H9 (cell line): ENCODE measurements at places on chromosomes 11 and 22.

- no peak for DNase-seq
Observed at GRCh38 chr11:39190751-39191150, 2268.7 kb downstream of the LRRC4C start.

GRCh38 chr11:122820158-122820557 is 18.1 kb upstream of the CRTAM start:
- DNase-seq: no peak

DNA sequence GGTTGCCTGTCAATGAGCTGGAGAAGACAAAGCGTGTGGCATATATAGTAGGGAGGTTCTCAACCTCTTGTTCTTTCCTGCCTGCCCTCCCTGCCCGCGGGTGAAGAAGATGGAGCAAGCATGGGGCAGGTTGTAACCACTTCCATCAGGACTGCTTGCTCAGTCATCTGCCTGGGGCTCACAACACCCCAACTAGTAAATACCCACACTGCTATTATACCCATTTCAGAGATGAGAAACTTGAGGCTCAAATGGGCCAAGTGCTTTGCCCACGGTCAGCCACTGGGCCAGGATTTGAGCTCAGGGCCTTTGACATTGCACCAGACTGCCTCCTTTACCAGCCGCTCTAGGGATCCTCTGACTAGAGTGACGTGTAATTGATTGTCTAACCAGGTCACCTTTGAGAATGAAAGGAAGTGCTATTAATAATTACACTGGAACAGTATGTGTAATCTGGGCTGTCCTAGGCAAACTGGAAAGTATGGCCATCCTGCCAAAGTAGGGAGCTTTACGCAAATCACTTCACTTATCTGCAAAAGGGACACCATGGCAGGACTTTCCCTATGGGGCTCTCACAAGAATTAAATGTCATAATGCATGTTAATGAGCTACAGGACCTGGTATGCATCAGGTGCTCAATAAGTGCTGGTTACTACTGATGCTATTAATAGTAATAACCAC is 2.8 kb upstream of the CDC42EP1 start:
- DNase-seq: peak; percentile 10

DNA sequence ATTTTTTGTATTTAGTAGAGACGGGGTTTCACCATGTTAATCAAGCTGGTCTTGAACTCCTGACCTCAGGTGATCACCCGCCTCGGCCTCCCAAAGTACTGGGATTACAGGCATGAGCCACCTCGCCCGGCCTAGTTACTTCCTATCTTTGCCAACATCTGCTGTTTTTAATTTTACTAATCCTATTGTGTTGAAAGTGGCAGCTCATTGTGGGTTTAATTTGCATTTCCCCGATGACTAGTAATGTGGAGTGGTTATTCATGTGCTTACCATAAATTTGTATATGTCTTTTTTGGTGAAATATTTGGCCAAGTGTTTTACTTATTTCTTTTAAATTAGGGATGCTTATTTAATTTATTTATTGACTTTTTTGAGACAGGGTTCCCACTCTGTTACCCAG is 74.2 kb upstream of the SLC25A18 start:
- no peak for DNase-seq

DNA sequence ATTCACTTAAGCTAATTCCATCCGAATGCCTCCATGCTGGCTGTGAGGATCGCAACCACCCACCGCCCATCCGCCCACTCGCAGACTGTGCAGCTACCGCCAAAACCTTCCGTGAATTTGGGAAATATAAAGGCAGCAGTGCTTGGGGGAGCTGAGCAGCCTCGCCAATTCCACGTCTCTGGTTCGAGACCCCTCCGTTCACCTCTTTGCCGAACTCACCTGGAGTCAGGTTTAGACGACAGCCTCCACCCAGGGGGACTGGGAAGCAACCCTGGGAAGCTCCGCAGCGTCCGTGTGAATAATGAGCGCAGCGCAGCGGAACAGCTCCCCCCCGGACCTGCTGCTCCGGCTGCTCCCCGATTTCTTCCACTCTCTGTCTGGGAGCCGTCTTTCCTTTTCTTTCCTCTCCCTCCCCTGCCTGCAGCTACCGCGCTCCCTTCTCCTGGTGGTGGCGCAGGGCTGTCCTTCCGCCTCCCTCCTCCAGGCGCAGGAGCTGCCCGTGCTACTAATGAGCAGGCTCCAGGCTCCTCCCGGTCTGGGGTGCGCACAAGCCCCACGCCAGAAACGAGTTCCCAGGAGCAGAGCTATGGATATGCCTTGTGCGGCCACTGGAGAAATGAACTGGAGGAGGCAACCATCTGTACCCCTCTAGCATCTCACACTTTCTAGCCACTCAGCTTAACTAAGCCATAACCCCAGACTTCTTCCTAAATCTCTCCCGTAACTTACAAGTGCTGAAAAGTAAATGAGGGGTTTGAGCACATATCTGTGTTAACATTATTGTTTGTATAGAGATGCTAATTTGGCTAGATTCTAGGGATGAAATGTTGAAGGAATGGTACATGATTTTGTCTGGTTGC is 107.3 kb downstream of the XKR3 start:
- no peak for DNase-seq

GRCh38 chr22:24413736-24414385 is 13.5 kb upstream of the ADORA2A start:
- no peak for DNase-seq

- DNase-seq: no peak
Observed at GRCh38 chr11:114566276-114566675, 6.6 kb upstream of the NXPE1 start.

DNA sequence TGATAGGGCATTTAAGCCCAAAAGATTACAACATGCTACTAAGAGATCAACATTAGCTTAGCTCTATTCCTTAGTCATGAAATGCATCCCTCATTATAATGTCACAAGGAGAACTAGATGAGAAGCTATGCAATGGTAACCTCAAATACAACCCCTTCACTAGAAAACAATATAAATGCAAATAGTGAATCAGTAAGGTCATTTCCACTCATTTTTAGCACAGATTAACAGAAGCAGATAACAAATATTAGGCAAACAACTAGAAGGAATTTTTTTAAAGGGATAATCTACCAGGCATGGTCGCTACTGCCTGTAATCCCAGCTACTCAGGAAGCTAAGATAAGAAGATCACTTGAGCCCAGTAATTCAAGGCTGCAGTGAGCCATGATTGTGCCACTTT is 28.2 kb downstream of the SIK3 start:
- no peak for DNase-seq

DNA sequence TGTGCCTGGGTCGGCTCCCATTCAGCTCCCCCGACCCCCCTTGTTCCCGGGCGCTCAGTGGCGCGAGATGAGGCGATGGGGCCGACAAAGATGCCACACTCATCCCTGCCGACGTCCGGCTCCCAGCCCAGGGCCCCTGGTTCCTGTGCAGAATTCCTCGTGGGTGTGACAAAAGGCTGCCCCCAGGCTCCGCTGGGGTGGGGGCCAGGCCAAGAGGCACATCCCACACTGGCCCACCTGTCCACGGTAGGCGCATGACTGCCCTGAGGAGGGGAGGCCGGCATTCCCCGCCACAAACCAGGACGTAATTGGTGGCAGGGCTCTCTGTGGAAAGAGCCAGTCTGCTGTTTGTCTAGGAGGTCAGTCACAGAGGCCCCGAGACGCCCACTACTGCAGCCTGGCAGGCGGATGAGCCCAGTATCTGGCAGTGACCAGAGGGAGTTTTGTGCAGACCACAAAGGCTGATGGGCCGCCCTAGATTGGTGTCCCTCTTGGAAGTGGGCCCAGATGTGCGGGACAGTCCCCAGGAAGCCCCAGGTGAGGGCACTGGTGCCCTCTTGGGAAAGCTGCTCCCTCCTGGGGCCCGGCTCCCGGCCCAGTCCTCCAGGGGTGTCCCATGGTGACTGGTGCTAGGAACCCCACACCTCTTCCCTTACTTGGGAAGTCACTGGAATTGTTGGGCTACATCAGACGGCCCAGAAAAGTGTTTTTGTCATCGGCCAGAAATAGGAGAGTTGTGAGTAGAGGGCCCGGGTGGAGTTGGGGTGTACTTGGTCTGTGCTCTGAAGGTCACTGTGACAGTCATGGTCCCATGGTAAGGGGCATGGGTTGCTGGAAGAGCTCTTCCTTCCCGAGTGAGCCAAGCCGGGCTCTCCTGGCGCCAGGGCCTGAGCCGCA is 5.8 kb downstream of the CCND1 start:
- peak; percentile 28 for DNase-seq

DNA sequence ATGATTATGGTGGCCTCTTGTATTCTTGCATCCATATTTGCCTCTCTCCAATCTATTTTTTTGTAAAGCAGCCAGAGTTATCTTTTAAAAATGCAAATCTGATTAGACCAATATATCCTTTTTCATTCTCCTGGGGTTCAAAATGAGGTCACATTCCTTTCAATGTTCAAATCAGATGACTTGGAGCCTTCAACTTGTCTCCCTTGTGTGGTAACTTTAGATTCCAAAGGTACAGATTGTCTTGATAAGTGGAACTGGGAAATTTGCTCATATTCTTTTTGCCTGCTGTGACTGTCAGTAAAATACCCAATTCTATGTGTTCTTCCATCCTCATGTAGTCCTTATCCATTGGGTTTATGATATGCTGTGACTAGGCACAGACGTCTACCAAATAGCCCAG is 15.1 kb upstream of the CAPRIN1 start:
- no peak for DNase-seq

- DNase-seq: no peak
Observed at GRCh38 chr11:77322506-77322905, 21.0 kb upstream of the GDPD4 start.

GRCh38 chr11:123450623-123451022 is 20.6 kb downstream of the GRAMD1B start:
- DNase-seq: no peak
